Activated naive CD4-positive, alpha-beta T cell treated with anti-CD3 and anti-CD28 coated beads for 36 hours (primary cell): ENCODE measurements at places on chromosomes 12 and 14. TPM values are rescaled to one million over a fixed set of nuclear protein-coding genes. Genes with fewer than 3 reads are reported as not detected.

DNA sequence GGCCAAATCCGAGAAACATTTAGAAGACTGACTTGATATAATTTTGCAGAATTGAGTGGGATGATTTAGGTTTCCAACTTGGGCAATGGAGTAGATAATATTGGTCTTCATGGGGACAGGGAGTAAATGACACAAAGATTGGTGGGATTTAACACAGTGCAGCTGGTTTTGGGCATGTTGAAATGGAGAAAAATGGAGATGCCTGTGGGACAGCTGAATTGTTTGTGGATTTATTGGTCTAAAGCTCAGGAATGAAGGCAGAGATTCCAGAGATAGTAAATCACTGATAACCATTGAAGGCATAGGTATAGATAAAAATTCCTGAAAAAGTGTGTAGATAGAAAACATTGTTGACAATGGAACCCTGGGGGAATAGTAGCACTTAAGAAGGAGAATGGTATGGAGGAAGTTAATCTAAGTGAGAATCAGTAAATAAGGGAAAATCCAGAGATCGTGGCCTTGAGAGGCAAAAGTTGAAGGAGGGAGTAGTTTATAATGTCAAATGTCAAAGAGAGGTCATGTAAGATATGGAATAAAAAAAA, 120.9 kb upstream of the ATP2B1 start:
- DNase-seq = no peak

DNA sequence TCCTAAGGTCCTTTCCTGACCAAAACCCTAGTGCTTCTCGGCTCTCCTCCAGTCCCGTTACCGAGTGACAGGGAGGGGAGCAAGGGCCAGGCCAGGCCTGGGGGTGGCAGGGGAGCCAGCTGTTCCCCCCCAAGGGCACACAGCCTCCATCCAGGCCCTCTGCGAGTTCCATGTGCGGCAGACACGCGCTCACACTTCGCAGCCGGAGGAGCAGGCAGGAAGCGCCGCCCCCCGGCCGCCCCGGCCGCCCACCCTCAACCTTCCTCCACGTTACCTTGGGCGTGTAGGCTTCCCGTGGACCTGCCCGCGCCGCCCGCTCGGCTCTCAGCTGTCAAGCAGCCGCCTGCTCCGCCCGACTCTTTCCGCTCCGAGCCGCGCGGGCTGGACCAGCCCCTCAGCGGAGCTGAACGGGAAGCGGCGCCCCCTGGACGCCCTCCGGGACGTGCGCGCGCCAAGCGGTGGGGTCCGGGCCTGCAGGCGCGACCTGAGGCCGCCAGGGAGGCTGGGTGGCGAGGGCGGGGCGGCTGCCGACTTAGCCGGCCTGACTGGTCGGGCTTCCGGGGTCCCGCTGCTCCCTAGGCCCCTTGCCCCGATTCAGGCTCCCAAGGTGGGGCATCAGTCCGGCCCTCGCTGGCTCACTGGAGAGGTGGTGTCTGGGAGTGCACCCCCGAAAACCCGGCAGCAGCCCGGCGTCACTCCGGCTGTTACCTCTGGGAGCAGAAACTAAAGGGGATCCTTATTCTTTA, at the start of gene CRACR2A:
TSS of gene CRACR2A (minus strand) at position 369 of the 746 bp plus-strand sequence. CDS start 56,110 bp downstream, outside the sequence.
- peak; percentile 86 for DNase-seq

DNA sequence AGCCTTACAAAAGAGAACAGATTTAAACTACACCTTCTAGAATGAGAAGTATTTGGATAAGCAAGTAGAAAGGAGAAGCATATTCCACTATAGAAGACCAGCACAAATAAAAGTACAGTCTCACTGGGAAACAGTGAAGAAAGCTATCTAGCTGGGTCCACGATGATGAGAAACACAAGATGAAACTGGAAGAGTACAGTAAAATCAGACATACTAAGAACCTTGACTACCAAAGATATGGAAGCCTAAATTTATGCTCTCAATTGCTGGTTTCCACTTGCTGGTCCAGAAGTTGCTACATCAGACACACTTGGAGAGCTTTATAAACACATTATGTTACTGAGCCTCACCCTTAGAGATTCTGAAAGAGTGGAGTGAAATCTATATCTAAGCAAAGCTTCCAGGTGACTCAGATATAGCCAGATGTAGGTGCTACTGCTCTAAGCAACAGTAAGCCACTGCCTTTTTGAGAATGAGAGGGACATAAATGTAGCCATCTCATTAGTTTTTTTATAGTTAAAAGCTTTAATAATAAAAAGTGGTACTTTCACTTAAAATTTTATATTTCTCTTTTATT, 96.3 kb upstream of the BBS10 start:
- DNase-seq = peak; percentile 20

The KIF21A gene
- 22.0 TPM for total RNA-seq

GRCh38 chr12:54562750-54563356, 13.5 kb downstream of the PDE1B start:
- DNase-seq = no peak

- DNase-seq = peak; percentile 90
These were observed 8.1 kb upstream of the RABGGTA start for GRCh38 chr14:24279301-24280186.
